ENCODE measurements at places on chromosomes 4 and X.

DNA sequence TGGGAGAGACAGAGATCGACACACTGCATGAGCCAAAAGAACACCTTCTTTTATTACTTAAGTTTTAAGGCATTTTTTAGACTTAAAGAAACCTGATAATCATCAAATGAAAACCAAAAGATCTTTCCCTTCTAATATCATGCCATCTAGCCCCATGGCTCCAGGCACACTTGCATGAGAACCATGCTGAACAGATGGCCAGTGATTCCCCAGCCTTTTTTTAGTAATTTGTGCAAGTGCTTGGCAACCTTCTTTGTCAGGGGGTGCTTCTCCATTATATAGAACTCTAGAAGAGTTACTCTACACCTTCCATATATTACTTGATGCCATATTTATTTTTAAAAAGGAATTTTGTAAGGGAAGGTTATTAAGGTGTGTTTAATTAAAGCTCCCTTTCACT, 182.2 kb upstream of the TEX13C start:
- DNase-seq, result no peak

DNA sequence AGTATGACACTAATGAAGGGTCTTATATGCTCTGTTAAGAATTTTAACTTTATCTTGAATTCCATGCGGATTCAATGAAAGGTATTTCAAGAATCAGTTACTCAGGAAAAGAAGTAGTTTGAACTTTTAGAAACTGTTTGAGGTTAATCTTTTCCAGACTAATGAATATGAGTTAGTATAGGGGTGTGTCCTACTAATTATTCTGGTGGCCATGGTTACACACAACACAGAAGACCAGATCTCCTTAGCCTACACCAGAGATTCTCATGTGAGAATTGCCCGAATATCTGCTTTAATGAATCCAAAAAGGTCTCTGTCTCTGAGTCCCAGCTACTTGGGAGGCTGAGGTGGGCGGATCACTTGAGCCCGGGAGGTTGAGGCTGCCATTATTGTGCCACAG, 100.4 kb downstream of the MMRN1 start:
- no peak for DNase-seq

- DNase-seq, result no peak
Measured at GRCh38 chr4:98687876-98688275, 29.5 kb upstream of the TSPAN5 start.

GRCh38 chr4:139807483-139807882, 141.9 kb downstream of the MGST2 start:
- no peak for DNase-seq

DNA sequence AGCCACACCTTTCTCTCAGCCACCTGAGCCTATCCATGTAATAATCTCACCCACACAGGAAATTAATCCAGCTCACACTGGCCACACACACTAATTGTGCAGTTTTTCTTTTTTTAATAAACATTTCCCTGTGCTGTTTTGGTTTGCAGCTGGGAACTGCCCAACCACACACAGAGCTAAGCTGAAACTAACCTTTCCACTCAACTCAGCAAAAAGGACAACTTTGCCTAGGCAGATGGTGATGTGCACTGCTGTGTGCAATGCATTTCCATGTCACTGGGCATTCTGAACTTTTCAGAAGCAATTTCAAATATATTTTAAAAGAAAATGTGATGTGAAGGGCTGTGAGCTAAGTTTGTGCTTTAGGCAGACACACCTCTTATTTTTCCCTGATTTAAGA, 70.0 kb upstream of the TLL1 start:
- no peak for DNase-seq

GRCh38 chrX:17824980-17825379, 36.1 kb downstream of the RAI2 start:
- no peak for DNase-seq

DNA sequence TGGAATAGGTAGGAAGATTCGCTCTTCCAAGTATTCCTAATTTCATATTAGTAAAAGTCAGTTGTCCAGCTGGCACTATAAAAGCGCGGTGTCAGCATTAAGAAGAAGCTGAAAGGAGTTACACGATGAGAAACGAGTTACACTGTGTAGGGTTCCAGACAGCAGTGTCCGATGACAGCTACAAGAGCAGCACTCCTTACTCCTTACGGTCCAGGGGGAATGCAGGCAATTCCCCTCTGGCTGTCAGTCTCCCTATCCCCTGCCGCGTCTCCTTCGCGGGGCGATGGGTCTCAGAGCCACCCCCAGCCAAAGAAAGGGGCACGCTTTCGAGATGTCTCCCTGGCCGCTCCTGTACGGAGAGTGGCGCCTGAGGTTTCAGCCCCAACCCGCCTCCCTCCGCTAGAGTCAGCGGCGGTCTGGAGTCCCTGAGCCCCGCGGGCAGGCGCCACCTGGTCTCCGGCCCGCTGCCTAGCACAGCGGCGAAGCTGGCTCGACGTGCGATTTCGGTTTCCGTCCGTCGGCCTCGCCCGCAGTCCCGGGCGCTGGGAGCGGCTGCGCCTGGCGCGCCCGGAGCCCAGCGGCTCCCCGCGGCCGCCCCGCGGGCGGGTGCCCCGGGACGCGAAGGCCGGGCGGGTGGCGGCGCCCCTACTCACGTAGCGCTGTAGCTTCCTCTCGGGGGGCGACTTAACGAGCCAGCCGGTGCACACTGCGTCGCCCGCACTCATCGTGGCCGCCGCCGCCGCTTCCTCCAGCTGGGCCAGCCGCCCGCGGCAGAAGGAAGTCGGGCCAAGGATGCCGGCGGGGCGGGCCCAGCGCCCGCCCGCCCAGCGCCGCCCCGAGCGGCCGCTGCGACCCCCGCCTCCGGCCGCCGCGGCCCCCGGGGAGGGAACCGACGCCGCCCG, at the start of gene GAB3:
Gene GAB3, minus strand, starts transcription at position 777 of the 902 bp plus-strand sequence. Its CDS starts 52 bp downstream, at position 725.
- DNase-seq, result no peak

DNA sequence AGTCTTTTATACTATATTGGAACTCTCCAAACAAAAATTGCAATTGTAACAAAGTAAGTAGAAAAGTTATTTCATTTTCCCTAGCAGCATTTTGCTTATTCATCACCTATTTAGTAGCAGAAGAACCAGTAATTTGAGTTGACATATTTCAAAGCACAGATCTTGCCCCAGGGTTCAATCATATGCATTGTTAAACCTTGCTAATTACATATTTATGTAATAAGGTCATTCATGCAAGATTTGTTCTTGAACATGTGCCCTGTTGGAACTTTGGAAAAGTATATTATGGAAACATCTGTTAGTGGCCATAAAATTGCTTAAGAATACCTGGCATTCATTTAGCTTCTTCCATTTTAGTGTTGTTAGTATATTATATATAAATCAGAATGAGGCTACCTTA, 191.7 kb downstream of the TLL1 start:
- no peak for DNase-seq

DNA sequence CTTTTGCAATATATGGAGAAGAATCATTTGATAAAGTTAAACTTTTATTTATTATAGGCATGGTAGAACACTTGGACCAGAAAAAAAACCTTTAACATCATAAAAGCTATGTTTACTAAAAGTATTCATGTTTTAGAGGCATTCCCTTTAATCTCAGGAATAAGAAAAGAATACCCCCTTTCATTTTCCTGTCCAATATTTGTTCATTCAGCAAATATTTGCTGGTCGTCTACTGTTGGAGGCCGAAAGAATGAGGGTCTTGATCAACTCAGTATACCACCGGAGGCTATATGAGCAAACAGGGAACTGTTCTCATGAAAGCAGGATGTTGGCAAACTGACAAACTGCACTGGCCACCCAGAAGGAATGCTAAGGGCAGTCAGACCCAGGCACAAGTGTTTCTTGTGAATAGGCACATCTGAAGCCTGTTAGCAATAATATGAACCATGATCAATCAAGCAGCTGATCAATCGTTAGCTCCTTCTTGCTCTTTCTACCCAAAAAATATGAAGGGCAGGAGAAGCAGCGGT, 480.8 kb upstream of the FAT1 start:
- DNase-seq, result no peak

GRCh38 chr4:62517716-62518115, 1317.6 kb downstream of the ADGRL3 start:
- DNase-seq, result no peak
